ENCODE measurements at places on chromosomes 2 and 18.
A peak's percentile ranks its signal among the peaks of the same experiment; 100 is the strongest.

GRCh38 chr2:233349005-233349998 lies 5.0 kb upstream of the DGKD start:
- DNase-seq = no peak

- DNase-seq = no peak
Observed at GRCh38 chr2:200158647-200159356, 147.7 kb upstream of the SPATS2L start.

DNA sequence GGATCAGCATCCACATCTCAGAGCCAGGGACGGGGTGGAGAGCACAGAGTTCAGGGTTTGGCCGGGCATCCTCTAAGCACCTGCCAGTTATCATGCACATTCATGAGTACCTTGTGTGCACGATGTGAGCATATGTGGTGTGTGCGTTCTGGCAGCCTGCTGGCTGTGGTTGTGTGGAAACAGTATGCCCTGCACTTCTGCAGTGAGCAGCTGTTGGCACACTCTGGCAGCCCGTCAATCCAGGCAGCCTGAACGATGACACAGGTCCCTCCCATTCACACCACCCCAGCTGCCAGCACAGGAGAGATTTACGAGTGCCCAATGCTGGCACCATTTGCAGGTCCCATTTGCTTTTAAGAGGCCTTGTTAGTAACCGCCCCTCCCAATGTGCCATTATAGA lies 74.2 kb downstream of the CD8B2 start:
- DNase-seq = no peak

DNA sequence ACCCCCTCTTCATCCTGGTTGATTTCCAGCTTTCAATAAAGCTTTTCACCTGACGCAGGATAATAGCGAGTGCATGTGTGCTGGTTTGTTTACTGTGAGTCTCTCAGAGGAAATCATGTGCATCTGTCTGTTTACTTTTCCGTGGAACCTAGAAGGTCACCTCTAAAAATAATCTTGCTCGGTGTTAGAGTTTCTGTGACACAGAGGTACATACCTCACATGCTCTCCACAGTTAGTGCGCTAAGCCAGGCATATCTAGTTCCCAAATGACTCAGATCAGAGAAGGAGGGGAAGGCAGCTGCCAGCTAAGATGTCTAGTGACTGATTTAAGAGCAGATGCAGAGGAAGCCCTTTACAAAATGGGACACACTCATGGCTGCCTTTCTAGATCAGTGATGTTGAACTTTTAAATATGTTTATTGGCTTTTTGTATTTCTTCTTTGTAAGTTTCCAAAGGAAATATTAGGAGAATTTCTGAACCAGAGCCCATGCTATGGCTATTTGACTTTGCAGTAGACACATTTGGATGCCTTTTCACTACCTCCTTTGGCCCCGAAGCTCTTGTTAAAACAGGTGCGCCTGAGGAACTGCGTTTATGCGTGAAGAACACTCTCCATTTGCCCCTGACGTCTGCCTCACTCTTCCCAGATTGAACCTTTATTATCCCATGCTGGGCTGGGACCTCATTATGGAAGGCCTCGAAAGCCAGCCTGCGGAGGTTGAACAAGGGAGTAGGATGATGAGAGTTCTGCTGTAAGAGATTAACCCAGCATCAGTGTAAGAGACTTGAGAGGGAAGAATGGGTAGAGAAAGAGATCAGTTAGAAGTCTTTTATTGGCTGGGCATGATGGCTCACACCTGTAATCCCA lies 145.6 kb downstream of the FAM161A start:
- DNase-seq = peak; percentile 41

DNA sequence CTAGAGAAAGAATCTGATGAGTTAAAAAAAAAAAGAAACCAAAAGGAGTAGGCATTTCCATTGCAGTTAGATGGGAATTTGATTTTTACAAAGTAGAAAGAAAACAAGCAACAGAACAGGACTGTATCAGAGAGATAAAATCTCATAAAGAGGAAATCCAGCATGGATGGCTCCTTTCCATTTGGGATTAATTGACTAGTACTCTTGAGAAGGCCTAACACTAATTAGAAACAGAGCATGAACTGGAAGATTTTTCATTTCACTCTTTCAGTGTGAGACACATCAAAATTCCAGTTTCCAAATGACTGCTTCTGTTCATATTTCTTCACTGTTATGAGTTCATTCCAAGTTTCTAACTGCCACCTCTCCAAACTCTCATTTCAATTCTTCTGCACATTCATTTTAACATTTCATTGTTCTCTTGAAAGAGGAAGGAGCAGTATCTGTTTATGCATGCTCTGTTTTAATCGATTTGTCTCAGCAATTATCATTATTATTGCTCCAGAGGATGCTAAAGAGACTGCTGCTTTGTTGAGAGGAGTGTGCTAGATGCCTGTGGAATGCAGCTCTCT lies 108.8 kb upstream of the PIEZO2 start:
- DNase-seq = no peak

GRCh38 chr18:33596178-33596854 lies 18.3 kb downstream of the ASXL3 start:
- peak; percentile 8 for DNase-seq

DNA sequence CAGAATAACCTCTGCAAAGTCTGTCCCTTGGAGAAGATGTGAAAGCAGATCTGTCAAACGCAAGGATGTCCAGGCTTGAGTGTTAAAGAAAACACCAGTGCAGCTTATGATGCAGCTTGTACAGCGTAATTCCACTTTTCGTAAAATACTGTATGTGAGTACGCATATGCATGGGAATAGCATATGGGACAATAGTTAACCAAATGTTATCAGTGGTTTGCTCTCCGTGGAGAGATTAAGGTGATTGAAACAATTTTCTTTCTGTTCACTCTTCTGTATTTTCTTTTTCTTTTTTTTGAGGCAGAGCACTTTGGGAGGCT lies 27.2 kb downstream of the ATOH8 start:
- no peak for DNase-seq

- DNase-seq = peak; percentile 82
Observed at GRCh38 chr2:234003972-234004617, 46.4 kb upstream of the SPP2 start.

- DNase-seq = no peak
Observed at GRCh38 chr18:79432376-79433120, 36.8 kb downstream of the NFATC1 start.

- DNase-seq = no peak
Observed at GRCh38 chr2:177600917-177601316, 208.3 kb downstream of the AGPS start.

DNA sequence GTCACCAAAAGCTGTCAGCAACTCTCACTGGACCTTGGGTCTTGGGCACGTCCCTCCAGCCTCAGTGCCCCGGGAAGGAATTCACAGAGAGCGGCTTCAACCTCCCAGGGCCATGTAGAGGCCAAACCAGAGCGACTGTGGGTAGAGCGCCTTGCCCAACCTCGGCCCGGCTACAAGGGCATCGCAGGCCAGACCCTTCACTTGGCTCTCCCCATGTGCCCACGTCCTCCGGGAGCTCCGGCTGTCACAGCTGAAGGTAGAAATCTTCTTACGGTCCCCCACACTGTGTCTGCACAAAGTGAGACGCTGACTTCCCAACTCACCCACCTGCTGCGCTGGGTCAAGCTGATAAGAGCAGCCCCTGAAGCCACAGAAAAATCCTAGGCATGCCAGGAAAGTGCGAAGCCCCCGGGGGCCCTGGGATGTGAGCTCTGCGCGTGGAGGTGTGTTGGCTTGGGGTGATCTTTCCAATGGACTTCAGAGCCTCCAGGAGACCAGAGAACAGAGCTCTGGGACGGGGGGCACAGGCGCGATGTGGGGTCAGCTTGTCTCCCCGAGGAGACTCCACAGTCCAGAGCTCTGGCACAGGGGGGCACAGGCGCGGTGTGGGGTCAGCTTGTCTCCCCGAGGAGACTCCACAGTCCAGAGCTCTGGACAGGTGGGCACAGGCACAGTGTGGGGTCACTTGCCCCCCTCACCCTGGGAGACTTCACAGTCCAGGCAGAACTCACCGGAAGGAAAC lies 105.5 kb downstream of the RTP5 start:
- no peak for DNase-seq

DNA sequence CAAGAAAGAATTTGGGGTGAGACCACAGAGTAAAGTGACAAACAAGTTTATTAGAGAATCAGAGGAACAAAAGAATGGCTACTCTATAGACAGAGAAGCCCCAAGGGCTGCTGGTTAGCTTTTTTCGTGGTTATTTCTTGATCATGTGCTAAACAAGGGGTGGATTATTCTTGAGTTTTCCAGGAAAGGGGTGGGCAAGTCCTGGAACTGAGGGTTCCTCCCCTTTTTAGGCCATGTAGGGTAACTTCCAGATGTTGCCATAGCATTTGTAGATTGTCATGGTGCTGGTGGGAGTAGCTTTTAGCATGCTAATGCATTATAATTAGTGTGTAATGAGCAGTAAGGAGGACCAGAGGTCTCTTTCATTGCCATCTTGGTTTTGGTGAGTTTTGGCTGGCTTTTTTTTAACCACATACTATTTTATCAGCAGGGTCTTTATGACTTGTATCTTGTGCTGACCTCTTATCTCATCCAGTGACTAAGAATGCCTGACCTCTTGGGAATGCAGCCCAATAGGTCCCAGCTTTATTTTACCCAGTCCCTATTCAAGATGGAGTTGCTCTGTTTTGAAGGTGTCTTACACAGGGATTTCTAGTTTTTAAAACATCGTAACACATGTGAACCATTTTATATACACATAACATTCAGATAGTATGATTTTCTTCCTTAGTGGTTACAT lies 77.8 kb downstream of the MYO1B start:
- DNase-seq = no peak

DNA sequence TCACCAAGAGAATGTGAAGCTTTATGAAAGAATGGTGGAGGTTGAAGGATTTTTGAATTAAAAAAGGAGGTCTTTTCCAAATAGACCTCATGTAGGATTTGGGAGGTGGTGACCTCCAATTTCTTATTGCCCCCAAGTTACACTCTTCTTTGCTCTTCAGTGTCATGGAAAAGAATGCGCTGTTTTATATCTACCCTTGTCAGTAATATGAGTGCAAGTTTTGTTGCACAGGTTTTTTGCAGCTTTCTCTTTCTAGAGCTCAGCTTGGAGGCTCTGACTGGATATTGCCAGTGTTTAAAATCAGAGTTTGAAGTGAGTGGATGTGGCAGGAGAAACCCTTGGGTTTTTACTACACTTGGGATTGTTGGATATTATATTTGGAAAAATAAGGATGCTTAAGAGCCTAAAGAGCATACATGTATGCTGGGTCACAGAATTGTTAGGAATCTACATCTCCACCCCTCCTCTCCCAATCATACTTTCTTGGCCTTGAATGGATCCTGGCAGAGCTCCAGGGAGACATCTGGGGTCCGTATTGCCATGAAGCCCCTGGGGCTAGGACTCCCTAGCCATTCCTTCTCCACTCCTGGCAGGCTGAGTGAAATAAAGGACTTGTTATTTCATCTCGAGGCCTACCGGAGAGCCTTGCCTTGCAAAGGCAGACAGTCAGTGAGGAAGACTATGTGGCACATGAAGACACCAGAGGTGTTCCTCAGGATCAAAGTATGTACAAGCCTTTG lies 43.8 kb downstream of the APOB start:
- DNase-seq = no peak

- DNase-seq = no peak
Observed at GRCh38 chr2:66389651-66390131, 45.2 kb upstream of the MEIS1 start.

DNA sequence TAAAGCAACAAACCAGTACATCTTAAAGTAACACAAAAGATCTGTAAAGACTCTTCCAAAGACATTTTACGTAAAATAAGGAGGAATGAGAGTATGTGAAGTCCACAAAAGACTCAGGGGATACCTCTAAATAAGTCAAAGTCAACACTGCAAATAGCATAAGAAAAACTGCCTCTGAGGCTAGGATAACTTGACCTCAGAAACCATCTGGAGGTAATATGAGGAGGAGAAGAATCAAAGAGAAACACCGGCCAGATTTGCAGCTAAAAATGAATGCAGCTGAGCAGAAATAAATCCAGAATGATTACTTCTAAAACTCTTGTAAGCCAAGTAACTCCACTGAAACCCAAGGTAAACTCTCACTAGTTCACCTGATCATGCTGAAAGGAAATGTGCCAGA lies 52.2 kb upstream of the ERMN start:
- no peak for DNase-seq

DNA sequence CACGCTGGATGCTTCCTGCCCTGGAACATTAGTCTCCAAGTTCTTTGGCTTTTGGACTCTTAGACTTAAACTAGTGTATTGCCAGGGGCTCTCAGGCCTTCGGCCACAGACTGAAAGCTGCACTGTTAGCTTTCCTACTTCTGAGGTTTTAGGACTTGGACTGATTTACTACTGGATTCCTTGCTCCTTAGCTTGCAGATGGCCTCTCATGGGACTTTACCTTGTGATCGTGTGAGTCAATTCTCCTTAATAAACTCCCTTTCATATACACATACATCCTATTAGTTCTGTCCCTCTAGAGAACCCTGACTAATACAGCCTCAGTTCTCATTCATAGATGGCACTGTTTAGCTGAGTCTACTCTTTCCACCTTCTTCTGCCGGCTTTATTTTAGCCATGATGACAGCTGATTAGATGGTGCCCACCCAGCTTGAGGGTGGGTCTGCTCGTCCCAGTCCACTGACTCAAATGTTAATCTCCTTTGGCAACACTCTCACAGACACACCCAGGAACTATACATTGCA lies 389.1 kb downstream of the NYAP2 start:
- DNase-seq = no peak

GRCh38 chr2:128644718-128645256 lies 326.1 kb upstream of the HS6ST1 start:
- no peak for DNase-seq

DNA sequence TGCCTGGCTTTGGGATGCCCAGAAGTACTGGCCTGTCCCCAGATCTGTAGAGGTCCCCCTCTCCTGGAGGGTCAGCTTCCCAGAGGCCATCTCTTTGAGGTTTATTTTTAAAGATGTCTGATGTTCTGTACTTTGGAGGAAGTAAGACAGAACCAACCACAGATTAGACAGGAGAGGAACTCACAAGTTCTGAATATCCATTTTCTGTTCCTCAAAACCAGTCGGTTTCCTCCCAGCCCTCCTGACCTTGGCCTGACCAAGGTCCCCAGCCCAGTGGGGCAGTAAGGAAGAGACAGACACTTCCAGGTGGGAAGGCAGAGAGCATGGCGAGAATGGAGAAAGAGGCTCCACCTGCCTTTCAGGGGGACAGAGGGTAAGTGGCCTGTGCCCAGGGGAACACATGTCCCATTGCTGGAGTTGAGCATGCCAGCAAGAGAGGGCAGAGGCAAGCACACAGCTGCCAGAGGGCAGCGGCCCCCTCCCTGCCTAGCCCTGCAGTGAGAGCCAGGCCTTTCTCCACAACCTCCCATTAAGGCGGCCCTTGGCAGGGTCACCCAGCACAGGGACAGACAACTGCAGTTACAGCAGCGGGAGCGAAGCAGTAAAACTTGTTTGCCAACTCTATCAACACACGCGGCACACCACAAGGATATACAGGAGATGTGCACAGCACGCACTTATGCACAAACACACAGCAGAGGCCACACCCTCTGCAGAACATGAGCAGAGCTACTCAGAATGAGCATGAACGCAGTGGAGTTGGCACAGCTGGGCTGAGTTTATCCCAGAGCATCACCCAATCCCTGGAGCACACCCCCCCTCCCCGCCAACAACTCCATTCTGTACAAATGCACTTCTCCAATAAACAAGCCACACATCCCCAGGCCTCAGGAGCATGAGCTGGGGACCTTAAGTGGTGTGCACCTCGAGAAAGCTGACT lies 18.5 kb upstream of the SEMA4C start:
- DNase-seq = peak; percentile 37

Measured in AG08396 (cell line).